ENCODE measurements at places on chromosomes 6 and 20.

DNA sequence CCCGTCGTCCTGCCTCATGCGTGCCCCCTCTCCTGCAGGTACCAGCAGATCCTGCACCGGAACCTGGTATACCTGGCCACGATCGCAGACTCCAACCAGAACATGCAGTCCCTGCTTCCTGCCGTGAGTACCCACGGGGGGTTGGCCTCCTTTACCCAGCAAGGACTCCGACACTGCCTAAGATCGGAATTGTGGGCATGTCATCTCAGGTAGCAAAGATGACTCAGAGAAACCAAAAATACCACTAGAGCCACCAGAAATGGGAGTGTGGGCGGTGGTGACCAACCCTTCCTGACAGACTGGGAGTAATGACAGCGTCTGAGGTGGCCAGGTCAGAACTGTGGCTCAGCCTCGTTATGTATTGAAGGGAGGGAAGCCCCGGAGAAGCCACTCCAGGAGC, 16.3 kb downstream of the SS18L1 start:
- peak; percentile 86 for DNase-seq

DNA sequence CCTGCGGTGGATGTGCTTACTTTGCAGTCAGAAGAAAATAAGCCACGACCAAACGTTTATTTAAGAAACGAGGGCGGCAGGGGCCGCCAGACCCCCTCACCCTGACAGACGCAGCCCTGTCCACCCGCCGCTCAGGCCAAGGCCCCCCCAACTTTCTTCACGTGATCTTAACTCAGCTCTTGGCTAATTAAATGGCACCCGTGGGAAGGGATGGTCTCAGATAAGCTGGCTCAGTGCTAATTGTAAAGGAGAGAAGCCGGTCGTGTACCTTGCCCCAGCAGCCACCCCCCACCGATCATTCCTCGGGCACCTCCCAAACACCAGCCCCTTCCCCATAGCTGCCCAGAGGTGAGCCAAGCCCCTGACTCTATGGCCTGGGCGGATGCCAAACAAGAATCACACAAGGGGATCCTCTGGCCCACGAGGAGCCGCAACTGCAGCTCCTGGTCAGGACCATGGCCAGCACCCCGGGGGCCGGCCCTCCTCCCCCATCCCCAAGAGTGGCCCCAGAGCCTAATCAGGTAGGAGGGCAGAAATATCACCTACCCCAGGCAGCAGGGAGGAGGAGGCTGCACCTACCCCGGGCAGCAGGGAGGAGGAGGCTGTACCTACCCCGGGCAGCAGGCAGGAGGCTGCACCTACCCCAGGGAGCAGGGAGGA, 11.2 kb downstream of the KCNQ2 start:
- no peak for DNase-seq

- no peak for DNase-seq
Measured at GRCh38 chr20:24701668-24702067, 232.2 kb downstream of the SYNDIG1 start.

GRCh38 chr6:83870649-83871048, 11.2 kb downstream of the CYB5R4 start:
- no peak for DNase-seq

GRCh38 chr20:60820918-60821317, 431.1 kb upstream of the CDH4 start:
- DNase-seq: no peak

- no peak for DNase-seq
Measured at GRCh38 chr6:71642793-71643192, 243.6 kb upstream of the RIMS1 start.

- peak; percentile 18 for DNase-seq
Measured at GRCh38 chr6:44642870-44643522, 255.5 kb downstream of the CDC5L start.

GRCh38 chr20:31819083-31819784, at the start of gene MYLK2:
Gene MYLK2 (plus strand): TSS chr20:31819356. CDS start chr20:31819581, 225 bp downstream.
- no peak for DNase-seq

- no peak for DNase-seq
Measured at GRCh38 chr6:140915551-140915950, 1217.2 kb upstream of the GJE1 start.

DNA sequence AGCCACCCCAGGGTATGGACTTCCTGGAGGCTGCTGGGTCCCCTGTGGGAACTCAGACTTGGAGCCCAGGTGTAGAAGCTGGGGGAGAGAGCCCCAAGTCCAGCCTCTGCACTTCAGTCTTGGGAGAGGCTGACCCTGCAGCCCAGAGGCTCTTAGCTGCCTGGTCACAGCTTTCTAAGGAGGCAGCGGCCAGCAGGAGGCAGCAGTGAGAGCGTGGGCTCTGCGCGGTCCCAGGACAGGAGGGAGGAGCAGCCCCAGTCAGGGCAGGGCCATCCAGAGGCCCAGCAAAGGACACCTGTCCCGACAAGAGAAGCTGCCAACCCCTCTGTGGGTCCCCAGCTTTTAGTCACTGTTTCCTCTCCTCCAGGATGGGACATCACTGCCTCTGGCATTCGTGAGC, 9.4 kb downstream of the TREML2 start:
- no peak for DNase-seq

DNA sequence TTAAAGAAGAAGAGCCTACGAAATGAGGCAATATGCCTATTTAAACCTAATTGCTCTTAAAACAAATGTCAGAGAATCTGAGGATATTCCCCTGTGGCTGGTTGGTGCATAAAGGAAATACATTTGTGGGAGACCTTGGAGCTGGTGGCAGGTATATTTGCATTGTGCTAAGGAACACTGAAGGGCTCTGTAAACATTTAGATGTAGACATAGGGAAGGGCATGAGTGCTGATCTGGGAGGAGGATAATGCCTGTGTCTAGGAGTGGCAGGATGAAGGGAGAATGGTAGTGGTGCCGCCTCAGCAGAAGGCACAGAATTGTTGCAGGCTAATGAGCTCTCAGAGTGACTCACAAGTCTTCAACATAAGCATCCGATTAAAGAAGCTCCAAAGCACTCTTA, 85.8 kb downstream of the CD164 start:
- no peak for DNase-seq

DNA sequence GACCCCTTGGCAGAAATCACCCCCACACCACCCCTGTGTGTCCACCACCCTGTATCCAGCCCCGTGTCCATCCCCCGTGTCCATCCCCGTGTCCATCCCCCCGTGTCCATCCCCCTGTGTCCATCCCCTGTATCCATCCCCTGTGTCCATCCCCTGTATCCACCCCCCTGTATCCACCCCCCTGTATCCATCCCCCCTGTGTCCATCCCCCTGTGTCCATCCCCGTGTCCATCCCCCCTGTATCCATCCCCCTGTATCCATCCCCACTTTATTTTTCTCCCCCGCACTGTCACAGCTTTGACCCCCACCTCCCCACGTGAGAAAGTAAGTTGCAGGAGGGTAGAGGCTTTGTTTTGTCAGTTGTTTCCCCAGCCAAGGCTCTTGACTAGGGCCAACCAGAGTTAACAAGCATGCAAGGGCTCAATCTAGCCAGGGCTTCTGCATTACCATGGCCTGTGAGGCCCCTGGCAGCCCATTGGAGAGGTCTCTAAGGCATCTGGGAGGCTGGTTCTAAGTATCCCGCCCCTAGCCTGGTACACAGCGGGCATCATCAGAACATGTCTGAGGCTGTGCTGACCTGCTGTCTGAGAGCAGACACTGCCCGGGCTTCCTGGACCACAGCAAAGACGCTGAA, 18.1 kb upstream of the SIRPA start:
- no peak for DNase-seq

DNA sequence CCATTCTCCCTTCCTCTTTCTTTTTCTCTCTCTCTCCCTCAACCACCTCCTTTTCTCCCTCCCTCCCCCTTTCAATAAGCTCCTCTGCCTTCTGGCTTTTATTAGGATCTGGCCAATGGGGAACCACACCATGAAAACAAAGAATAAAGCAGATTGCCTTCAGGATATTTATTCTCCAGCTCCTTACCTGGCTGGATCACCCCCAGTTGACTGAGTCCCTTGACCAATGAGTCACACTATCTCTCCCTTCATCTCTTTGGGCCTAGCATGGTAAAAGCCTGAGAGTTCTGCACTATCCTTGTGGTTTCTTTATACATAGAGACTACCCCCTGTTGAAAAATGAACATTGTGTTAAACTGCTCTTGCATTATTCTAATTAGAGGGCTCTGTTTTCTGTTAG, 476.8 kb downstream of the EPHA7 start:
- DNase-seq: no peak

GRCh38 chr6:4291453-4292403, 156.4 kb upstream of the ECI2 start:
- peak; percentile 80 for DNase-seq

DNA sequence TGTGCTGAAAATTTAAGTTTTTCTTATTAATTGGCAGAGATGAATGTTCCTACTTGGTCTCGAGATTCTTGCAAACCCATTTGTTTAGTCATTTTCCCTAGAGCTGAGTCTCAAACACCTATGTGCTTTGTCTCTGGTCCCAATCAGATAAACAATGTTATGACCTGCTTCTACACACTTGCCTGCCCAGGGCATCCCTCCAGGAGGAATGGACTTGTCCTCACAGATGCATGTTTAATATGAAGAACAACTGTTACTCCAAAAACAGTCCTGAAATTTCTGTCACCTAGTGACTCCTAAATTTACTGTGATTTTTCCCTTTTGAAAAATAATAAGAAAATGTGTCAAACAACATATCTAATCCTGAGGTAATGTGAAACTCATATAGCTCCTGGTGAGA, 43.7 kb downstream of the HDGFL1 start:
- DNase-seq: no peak

DNA sequence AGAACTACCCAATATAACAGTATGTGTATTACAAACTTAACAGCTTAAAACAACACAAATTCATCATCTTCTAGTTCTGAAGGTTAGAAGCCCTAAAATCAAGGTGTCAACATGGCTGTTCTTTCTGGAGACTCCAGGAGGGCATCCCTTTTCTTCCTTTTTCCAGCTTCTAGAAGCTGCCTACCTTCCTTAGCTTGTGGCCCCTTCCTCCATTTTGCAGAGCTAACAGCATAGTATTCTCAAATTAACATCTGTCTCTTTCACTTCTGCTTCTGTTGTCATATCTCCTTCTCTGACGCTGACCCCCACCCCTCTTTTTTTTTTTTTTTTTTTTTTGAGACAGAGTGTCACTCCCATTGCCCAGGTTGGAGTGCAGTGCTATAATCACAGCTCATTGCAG, 52.8 kb upstream of the AKIRIN2 start:
- DNase-seq: no peak

- no peak for DNase-seq
Measured at GRCh38 chr20:46282669-46283068, 25.6 kb downstream of the CDH22 start.

- DNase-seq: no peak
Measured at GRCh38 chr6:43020847-43021246, 576 bp upstream of the RRP36 start.

DNA sequence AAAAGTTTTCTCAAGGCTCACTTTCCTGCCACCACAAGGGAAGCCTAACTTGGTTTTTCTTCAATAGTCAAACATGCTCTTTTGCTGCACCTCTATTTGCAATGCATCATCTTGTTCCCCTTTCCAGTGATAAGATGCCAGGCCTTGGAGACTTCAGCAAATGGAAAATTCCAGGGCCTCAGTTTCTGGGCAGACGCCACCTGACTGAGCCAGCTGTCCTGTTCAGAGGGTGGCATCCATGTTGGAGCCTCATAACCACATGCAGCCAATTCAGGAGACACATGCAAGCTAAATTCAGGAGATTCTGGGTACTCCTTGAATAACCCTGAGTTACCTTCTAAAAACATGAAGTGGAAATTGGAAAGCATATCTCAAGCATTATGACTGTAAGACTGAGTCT, 285.6 kb upstream of the RNF24 start:
- DNase-seq: no peak

DNA sequence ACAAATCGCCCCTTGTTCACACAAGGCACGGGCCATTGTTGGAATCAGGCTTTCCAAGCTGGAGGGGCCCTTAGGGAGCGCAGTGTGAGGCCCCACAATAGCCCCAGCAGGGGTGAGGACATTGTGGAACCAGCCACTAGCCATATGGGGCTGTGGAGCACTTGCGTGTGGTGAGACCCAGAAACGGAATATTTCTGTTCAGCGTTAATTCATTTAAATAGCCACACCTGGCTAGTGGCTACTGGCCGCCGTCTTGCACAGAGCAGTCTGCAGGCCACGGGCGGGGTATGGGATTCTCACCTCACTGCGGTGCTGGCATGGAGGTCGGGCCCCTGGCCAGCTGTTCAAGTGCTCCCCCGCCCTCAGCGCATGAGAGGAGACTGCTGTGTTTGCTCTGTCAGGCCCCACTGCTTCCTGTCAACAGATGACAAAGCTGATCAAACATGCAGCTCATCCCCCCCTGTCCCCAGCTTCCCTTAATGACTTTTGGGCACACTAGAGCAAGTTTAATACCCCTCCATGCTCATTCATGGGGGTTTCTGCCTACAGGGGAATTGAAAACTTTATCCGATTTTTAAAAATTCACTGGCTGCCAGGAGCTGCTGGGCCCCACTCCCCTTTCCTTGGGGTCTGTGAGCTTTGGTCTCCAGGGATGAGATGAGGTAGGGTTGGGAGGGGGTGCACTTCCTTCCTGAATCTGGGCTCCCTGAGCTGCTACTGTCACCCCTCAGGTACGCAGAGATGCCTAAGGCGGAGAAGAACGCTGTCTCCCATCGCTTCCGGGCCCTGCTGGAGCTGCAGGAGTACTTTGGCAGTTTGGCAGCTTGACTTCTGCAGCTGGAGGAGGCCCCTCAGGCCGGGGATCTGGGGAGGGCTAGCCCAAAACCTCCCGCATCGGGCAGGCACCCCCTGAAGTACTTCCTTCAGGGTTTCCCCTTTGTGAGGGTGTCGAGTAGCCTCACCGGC, 13.6 kb downstream of the ITPA start:
- DNase-seq: no peak

DNA sequence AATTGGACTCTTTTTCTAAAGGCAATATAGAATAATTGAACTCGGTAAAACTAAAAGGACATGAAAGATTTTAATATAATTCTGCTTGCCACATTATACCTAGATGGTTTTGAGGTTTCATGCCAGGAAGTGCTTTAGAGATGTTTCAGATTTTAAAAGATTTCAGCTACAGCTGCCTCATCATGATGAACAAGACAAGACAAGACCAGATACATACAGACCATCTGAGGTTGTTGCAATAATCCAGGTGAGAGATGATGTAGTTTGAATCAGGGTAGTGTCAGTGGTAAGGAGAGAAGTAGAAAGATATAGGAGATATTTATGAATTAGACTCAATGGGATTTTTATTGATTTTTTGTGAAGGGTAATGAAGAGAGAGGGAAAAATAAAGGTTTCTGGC, 374.3 kb upstream of the HSF2 start:
- DNase-seq: no peak

DNA sequence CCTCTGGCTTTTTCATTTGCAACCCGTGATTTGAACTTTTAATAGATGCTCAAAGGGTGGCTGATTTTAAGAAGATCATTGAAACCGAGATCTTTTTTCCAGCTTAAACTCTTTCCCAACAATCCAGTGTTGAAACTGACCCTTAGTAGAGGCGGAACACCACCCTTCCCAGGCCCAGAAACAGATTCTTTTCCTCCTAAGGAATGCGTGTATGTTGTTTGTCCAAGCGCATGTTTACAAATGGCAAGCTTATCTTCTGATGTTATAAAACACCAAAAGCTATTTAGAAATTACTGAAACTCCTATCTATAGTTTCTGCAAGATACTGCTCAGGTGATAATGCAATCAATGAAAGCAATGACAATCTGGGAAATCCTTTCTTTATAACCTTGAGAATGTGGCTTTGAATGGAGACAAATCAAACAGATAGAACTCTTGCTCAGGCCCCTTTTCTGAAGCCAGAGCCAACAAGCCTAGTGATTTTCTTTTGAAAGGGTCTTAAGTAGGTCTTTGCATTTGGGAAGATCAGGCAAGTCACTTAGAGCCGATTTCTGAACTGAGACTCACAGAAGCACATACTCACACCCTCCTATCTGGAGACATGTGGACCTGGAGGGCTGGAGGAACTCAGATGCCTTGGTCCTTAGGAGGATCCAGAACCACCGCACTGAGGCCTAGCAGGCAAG, 9.1 kb downstream of the BANF2 start:
- DNase-seq: no peak
